HepG2 (cell line): ENCODE measurements at places on chromosomes 2 and 18. TPM values are rescaled to one million over a fixed set of nuclear protein-coding genes. Genes with fewer than 3 reads are reported as not detected.

TIGD1 gene
- 4.3 and 9.5 TPM in 2 replicates for total RNA-seq

- DNase-seq = no peak
Observed at GRCh38 chr2:221590861-221591365, 18.8 kb upstream of the EPHA4 start.

DNA sequence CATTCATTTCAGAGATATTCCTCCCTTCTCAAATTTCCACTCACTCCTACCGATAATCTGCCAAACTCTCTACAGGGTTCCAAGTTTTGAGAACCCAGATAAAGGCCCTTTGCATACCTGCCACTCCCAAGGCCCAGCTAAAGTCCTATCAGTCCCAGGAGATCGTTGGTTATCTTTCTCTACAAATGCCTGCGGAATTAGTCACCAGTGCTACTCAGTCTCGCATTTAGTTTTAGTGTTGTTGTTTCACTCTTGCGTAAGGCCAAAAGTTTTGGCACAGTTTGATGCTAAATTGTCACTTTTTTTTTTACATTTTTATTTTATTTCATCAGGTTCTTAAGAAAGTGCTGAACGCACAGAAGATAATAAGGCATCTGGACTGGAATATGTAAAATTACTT is 29.2 kb upstream of the SETBP1 start:
- DNase-seq = no peak

GRCh38 chr18:581096-581495 is 916 bp downstream of the CETN1 start:
- DNase-seq = no peak

MYO1B gene
- total RNA-seq = 89.8 and 134 TPM in 2 replicates

DNA sequence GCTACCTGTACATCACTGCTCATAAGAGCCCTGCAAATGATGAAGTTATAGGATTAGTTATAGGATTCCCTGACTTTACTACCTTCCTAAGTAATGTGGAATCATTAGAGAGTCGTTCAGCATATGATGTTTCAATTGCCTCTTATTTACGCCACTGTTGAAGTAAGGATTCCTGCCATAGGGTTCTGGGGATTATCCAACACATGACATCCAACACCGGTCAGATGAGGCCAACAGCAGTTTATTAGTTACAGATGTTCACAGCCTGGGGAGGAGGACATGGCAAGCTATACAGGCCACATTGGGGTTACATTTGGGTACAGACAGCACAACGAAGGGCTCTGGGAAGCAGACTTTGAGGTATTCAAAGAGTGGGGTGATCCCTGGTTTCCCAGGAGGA is 134.1 kb upstream of the MC4R start:
- no peak for DNase-seq

- peak; percentile 64 for DNase-seq
Observed at GRCh38 chr2:192162392-192163042, 32.2 kb downstream of the TMEFF2 start.

- no peak for DNase-seq
Observed at GRCh38 chr2:157488877-157489276, 45.0 kb upstream of the CYTIP start.

DNA sequence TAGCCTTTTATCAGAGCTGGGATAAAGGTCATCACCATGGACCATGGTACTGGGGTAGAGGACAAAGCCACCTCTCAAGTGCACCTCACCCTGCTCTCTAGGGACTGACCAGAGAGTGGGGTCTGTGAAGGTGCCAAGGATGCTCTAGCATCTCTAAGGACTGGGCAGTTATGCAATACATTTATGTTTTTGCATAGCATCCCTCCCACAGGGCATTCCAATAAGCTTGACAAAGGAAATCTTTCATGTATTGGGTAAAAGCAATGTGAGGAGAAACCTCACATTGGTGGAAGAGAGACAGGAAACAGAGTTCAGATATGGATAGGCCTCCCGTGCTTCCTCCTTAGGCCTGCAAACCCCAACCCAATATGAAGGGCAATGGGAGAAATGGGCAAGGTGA is 31.6 kb downstream of the STK39 start:
- no peak for DNase-seq

DNA sequence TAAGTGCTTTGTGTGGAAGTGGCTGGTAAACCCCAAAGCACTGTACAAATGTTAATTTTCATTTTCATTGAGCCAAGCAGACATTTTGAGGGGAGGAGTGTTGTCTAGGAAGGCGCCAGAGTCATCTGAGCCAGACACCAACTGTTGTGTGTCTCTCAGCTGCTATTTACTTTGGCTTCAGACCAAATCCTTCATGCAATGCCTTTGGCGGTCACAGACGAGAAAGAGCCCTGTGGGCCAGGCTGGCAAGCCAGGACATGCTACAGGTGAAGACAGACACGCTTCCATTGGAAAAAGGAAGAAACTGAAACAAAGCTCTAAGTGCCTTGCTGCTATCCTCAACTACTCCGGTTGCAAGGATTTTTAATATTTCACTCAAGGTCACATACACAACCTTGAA is 115.4 kb upstream of the CDC42EP3 start:
- peak; percentile 70 for DNase-seq

GRCh38 chr2:24009367-24009679 is 562 bp upstream of the MFSD2B start:
- DNase-seq = no peak

GRCh38 chr2:161141033-161141432 is 19.2 kb upstream of the TANK start:
- no peak for DNase-seq

DNA sequence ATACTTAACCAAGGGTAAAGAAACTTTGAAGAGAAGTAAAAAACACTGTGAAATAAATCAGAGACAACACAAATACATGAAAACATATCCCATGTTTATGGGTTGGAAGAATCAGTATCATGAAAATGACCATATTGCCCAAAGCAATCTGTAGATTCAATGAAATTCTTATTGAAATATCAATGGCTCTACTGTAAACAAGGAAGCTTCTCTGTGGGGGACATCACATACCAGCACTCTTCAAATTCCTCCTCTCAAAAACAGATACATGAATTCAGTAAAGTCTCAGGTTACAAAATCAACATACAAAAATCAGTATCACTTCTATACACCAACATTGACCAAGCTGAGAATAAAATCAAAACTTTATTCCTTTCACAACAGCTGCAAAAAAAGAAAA is 63.5 kb upstream of the CNTNAP5 start:
- DNase-seq = no peak

GRCh38 chr2:128602038-128602698 is 283.5 kb upstream of the HS6ST1 start:
- no peak for DNase-seq

GRCh38 chr2:118752762-118753429 is 94.6 kb downstream of the EN1 start:
- DNase-seq = no peak

CAPN14 gene
- not detected in 2 replicates for total RNA-seq

SPC25 gene
- 26.5 and 45.9 TPM in 2 replicates for total RNA-seq

DNA sequence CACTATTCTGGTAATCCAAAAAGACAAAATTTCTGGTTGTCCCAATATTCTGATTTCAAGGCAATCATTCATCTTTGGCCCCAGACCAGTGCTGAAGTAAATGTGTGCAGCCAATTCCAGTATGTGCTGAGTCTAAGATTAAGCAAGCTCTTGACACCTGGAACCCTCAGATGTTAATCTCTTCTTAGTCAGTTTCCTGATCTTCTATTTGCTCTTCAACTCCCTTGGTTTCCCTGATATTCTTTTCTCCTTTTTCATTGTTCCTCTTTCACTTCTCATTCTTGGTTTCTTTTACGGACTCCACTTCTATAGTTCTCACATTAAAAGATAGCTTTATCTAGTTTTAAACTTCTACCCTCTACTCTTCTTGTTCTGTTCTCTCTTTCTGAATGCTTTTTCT is 445.7 kb upstream of the FANCL start:
- DNase-seq = no peak

GRCh38 chr2:79446313-79446712 is 66.5 kb upstream of the CTNNA2 start:
- DNase-seq = no peak

- DNase-seq = no peak
Observed at GRCh38 chr2:105317937-105318336, 11.6 kb downstream of the TGFBRAP1 start.

DNA sequence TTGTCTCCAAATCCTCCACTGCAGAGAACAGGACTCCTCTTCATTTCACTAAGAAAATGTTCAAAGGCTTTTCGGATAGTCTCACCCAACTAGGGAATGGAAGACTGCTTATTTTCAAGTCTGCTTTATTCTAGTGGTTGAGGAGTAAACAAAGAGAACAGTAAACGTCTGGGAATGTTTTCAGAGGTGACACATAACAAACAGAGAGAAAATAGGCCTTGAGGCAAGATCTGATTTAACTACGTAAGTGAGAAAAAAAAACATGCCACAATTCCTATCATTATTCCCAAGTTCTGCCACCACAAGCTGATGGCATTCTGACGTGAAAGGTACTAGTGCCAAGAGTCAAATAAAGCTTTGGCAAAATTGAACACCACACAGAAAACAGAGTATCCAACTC is 16.7 kb upstream of the WIPF1 start:
- no peak for DNase-seq

GRCh38 chr18:37395138-37395537 is 170.5 kb downstream of the CELF4 start:
- no peak for DNase-seq

DNA sequence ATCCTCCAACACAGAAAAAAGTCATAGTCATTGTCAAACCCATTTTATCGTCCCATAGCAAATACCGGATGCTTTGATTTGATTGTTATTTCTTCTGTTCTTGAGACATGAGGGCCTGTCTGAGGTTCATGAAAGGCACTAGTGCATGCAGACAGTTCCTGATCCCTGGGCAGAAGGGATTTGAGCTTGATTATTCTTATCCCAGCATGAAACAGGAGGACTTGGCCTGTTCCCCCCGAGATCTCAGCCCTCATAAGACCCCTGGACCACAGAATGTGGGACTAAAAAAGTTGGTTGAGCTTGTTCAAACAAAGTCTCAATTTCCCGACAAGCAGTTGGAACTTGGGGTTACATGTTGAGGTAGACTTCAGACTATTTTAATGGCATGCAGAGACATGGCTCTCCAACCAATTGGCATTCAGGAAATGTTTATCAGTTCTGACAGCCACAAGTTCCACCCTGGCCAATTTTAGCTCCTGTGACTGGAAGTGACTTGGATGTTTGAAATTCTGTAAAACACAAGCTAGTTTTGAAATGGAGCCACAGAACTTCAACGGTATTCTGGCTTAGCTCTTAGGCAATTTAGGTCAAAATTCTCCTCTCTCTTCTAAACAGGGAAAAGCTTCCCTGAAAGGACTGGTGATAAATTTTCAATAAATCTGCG is 366.9 kb upstream of the SLC14A2 start:
- no peak for DNase-seq

RAD51AP2 gene
- total RNA-seq = 0.07 and 0.11 TPM in 2 replicates

DNA sequence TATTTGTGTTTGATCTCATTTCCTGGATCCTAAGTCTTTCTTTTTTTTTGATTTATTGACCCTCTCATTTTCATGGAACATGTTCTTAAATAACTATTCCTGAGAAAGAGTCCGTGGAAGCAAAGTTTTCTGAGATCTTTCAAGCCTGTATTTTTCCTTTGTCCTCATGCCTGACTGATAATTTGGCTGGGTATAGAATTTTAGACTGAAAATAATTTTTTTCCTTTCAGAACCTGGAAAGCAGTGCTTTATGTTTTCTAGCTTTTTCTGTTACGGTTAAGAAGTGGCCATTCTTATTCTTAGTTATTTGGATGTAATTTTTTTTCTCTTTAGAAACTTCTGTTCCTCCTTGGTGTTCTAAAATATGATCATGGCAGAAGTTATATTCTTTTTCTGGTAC is 82.5 kb downstream of the SEMA4F start:
- no peak for DNase-seq

- no peak for DNase-seq
Observed at GRCh38 chr18:25230658-25231326, 121.2 kb downstream of the ZNF521 start.

DNA sequence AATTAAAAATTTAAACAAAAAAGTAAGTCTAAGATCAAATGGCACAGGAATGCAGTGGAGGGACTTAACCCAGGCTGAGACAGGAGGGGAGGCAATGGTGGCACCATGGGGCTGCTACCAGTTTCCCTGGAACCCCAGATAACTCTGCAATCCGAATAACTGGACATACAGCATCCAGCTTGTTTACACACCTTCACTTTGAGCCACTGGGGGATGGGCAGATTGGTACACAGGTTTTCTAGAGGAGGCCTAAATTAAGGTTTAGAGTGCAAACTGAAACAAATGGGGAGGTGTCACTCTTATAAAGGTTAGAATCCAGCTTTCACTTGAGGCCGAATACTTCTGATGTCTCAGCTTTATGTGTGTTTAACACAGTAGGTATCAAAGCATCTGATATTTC is 189.3 kb upstream of the FN1 start:
- DNase-seq = no peak

GRCh38 chr2:240510513-240511210 is 47.1 kb downstream of the ANKMY1 start:
- no peak for DNase-seq

- no peak for DNase-seq
Observed at GRCh38 chr2:171147081-171147480, 13.6 kb downstream of the TLK1 start.

DNA sequence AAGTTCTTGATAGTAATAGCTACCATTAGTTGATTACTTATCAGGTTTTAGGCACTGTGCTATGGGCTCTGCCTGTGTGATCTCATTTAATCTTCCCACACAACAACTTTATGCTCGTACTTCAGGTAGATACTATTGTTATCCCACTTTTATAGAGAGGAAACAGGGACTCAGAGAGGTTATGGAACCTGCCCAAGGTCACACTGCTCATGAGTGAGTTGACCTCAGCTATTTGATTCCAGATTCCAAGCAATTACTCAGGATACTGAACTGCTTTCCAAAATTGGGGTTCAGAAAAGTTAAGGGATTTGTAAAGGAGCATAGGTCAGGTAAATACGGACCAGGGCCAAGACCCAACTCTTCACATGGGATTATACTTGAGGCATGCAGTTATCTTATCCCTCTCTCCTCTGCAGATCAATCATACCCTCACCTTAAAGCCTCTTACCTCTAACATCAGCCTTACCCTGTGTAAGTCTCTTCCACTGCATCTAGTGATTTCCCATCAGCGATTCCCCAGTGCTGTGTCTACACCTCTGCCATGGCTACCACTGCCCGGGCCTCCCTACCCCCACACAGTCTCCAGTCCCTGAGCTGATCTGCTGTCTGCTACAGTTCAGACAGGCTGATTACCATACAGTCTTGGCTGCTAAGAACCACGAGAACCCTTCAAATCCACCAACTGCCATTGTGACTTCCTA is 74.4 kb downstream of the ANTXR1 start:
- DNase-seq = no peak

DNA sequence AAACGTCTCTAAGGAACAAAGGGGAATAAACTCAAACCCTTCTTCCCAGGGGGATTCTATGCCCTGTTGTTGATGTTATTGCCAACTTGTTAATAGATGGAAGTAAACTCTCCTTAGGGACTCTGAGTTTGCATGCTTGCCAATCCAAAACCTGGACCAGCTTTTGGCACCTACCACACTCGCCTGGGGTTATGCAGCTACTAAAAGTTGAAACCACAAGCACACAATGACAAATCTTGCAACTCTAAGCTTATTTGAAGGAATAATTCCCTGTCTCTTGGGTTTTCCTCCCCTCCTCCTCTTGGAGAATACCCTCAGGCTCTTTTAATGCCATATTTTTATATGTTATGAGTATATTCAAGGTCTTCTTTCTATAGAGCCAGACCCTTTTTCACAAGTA is 484.1 kb downstream of the FBXO15 start:
- DNase-seq = no peak

ZSWIM2 gene
- not detected in 2 replicates for total RNA-seq
